Esophagus squamous epithelium (tissue), 5 donors: ENCODE measurements at places on chromosomes 13 and 19. TPM values are rescaled to one million over a fixed set of nuclear protein-coding genes. Genes with fewer than 3 reads are reported as not detected.
A peak's percentile ranks its signal among the peaks of the same experiment; 100 is the strongest.

GRCh38 chr13:40341096-40341471 lies 325.4 kb downstream of the FOXO1 start:
- DNase-seq: no peak

DNA sequence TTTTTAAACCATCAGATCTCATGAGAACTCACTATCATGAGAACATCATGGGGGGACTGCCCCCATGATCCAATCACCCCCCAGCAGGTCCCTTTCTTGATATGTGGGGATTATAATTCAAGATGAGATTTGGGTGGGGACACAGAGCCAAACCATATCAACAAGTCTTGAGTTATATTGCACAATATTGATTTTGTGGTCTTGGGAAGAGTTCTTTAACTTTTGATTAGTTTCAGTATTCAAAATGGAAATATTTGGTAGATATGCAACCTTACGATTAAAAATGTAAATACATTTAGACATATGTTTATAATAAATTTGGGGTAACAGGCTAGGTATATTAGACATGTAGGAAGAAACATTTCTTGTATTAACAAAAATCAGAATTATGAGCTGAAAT lies 188.2 kb downstream of the GPC5 start:
- no peak for DNase-seq

DNA sequence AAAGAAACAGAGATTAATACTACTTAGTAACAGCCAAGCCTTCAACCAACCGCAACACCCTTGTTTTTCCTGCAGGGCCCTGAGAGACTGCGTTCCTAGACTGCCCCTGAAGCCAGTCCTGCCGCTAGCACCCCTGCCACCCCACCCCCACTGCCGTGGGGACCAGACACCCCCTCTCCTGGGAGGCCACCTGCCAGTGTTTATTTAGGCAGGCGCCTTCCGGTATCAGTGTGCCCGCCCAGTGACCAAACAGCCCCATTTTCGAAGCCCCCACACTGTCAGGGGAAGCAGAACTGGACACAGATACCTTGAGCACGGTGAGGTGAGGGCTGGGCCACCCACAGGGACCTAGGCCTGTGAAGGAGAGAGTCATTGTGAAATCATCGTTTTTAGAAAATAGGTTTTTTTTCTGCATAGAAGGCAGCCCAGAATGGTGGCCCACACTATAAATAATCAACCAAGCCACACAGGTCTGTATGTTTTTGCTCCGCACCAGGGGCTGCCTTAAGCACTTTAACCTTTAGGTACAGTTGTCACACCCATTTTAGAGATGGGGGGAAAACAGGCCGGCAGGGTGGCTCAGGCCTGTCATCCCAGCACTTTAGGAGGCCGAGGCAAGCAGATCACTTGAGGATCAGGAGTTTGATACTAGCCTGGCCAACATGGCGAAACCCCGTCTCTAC lies 3.5 kb upstream of the TLE5 start:
- no peak for DNase-seq

- no peak for DNase-seq
Observed at GRCh38 chr13:50215399-50215798, 200.2 kb downstream of the KCNRG start.

- DNase-seq: no peak
Observed at GRCh38 chr13:45615501-45616101, at the start of gene ERICH6B. TSS of gene ERICH6B (minus strand) at chr13:45615739. CDS start at chr13:45597005, 18,734 bp downstream.

DNA sequence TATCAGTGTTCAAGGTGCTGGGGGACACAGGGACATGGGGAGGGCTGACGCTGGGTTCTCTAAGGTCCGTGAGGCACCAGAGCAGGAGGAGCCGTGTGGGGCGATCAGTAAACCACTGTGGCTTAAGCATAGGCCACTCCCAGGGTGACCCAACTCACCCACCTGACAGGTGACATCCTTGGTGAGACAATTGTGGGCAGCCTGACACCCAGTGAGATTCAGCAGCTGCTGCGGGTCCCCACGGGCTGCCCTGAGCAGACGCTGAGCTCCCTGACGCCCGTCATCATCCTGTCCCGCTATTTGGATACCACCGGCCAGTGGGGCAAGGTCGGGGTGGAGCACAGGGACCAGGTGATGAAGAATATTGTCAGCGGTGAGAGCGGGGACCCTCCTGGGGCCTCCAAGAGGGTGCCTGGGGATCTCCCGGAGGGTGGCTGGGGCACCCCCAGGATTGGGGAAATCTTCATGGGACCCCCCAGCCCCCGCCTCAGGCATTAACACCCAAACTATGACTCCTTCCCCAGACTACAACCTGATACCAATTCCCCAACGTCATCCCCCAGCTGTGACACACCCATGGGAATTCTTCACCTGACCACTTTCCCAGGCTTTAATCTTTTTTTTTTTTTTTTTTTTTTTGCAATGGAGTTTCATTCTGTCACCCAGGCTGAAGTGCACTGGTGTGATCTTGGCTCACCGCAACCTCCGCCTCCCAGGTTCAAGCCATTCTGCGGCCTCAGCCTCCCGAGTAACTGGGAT lies 33.3 kb upstream of the SHFL start:
- DNase-seq: no peak

DNA sequence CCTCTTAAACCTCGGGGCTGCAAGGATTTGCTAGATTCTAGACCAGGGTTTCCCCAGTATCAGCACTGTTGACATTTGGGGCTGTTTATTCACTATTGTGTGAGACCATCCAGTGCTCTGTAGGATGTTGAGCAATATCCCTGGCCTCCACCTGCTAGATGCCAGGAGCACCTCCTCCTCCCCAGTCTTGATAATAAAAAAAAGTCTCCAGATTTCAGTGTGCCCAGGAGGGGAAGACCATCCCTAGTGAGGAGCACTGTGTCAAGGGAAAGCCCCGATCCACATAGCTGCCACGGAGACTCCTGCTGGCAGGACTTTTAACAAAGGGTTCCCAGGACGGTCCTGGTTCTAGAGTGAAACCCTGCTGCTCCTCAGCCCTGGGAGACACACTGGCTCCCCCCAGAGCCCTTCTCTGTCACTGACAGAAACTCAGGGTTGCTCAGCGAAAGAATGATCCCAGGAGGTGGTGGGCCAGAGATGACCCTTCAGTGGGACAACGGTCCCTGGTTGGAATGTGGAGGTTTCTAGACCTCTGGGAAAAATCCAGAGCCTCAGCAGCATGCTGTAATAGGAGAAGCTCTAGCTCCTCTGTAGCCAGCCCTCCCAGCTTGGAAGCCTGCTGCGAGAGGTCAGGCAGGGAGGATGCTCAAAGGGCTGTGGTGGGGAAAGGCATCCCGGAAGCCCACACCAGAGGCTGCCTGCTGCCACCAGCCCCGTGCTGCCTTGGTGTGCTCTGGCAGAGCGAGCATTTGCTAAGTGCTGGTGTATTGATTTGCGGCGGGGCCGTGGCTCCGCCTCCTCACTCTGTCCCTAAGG lies 20.3 kb downstream of the LYL1 start:
- DNase-seq: no peak

DNA sequence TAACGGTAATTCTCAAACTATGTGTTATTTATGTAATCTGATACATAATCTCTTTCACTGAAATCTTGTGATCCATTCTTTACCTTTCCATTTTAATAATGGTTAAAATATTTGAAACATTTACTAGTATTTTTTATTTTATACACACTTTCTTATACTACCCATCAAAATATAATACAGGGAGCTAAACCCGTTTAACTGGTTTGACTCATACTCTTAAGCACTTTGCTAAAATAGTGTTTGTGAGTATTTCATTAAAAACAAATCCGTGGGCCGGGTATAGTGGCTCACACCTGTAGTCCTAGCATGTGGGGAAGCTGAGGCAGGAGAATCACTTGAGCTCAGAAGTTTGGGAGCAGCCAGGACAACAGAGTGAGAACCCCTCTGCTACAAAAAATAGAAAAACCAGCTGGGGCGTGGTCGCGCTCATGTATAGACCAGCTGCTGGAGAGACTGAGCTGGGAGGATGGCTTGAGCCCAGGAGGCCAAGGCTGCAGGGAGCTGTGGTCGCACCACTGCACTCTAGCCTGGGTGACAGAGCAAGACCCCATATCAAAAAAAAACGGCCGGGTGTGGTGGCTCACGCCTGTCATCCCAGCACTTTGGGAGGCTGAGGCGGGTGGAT lies 43.8 kb upstream of the DCUN1D2 start:
- DNase-seq: no peak

GRCh38 chr19:18100710-18101109 lies 3.1 kb downstream of the MAST3 start:
- DNase-seq: no peak

GRCh38 chr19:33303791-33304345 lies 1.5 kb upstream of the CEBPA start:
- DNase-seq: no peak

DNA sequence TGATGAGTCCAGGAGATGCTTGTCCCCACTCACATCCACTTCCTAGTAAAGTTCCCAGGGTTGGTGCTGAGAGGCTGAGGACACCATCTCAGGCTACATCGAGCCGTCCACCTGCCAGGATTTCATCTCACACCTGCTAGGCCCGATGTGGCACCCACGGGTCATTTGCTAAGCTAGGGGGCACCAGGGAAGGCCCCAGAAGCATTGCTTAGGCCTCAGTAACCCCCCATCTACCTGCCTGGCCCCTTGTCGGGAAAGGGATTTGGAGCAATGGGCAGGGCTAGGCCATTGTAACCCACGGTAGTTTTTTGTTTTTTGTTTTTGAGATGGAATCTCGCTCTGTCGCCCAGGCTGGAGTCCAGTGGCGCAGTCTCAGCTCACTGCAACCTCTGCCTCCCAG lies 51.8 kb downstream of the F2RL3 start:
- no peak for DNase-seq

GRCh38 chr19:795073-795611 lies 2.1 kb upstream of the PTBP1 start:
- DNase-seq: no peak

- DNase-seq: no peak
Observed at GRCh38 chr19:4967738-4968461, 1.0 kb upstream of the KDM4B start.

- no peak for DNase-seq
Observed at GRCh38 chr19:52188822-52189734, 774 bp upstream of the PPP2R1A start.

- DNase-seq: no peak
Observed at GRCh38 chr19:23118400-23118799, 1.6 kb downstream of the ZNF730 start.

GRCh38 chr19:35757231-35757748 lies 461 bp upstream of the HSPB6 start:
- no peak for DNase-seq

DNA sequence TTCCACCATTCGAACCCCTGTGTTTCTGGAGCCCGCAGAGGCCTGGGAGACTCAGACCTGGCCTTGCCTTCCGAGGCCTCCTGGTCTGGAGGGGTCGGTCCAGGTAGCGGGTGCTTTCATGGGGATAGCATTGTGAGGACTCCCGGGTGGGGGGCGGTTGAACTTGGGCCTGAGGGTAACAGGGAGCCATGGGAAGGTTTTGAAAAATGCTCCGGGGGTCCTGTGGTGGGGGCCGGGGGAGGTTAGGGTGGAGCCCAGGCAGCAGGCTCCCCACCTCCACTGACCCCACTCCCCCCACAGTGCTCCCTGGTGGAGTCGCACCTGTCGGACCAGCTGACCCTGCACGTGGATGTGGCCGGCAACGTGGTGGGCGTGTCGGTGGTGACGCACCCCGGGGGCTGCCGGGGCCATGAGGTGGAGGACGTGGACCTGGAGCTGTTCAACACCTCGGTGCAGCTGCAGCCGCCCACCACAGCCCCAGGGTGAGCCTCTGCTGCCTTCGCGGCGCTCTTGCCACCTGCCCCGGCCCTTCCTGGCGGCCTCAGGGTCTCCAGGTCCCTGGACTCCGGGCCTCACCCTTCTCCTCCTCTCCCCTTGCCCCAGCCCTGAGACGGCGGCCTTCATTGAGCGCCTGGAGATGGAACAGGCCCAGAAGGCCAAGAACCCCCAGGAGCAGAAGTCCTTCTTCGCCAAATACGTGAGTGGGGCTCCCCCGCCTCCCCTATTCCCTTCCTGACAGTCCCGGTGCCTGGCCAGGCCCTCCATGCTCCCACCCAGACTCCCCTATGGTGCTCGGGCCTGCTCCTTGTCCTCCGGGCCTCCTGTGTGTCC lies 3.8 kb upstream of the GARIN5A start:
- DNase-seq: no peak

- peak; percentile 25 for DNase-seq
Observed at GRCh38 chr19:40612831-40613689, 11.9 kb downstream of the LTBP4 start.

GRCh38 chr13:94974015-94974951 lies 261.9 kb upstream of the SOX21 start:
- no peak for DNase-seq

DNA sequence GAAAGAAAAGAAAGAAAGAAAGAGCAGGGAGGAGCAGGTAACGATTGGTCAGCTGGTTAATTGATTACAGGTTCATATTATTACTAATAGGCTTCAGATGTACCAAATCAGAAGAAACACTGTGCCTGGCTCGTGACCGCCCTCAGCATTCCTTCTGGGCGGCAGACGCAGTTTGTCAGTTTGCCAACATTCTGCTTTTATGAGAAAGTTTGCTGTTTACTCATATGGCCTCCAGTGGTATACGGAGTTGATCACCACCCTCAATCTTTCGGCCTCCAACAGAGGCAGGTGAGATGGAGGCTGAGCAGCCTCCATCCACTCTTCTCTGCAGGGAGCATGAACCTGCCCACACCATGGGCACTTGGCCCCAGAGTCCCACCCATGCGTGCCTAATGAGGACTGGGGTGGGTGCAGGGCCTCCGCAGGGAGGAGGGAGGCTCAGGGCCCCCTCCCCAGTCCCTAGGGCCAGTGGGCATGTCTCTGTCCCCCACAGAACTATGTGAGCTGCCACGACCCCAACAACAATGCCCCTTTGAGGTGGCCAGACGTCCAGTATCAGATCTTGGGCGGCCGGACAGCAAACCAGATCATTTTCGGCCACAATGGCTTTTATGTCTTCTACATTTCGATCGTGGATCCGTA lies 8.8 kb downstream of the PRR22 start:
- no peak for DNase-seq

DNA sequence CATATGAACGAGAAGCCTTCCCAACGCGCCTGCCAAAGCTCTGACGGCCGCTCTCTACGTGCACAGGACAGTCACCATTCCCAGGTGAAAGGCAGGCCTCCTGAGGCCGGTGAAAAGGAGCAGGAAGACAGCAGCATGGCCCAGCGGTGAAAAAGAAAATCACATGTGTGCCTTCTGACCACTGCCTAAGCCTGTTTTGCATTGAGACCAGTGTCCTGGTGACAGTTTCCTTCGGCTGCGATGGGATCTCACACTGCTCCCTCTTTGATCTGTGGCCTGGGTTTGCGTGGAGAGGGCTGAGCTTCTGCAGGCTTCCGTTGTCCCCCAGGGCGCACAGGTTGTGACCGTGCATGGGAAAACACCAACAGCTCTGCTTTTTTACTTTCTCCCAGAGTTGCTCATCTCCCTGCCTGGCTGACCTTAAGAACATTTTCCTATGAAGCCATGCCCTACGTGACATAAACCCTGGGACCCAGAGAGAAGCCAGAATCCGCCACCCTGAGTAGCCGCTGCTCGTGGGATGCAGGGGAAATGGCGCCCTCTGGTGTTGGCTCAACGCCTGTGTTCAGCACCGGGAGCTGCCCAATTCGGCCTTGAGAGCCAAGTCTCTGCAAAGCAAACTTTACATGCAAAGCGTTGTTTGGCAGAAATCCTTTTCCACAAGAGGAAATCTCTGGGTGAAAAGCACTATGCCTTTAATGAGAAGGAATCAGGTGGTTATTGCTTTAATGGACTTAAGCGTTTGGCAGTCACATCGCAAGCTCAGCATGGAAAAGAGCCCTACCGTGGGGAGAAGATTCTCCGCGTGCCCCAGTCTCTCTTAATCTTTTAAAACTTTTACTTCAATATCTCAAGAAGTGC lies 112.2 kb upstream of the GPR12 start:
- DNase-seq: no peak

The LSR gene
- total RNA-seq: 36.0 TPM

The MTUS2 gene
- 0.08 TPM for total RNA-seq

The CYSLTR2 gene
- total RNA-seq: 0.19 TPM

The PSG6 gene
- not detected for total RNA-seq

The CGB3 gene
- total RNA-seq: not detected

The SYNE4 gene
- 0.95 TPM for total RNA-seq
